ENCODE measurements at places on chromosomes 1 and 21. TPM values are rescaled to one million over a fixed set of nuclear protein-coding genes. Genes with fewer than 3 reads are reported as not detected.

- no peaks in the 10 kb centered on the region for H3K27me3 ChIP-seq
- H3K27ac ChIP-seq = no peak overlapping the region
- no peaks in the 10 kb centered on the region for H3K36me3 ChIP-seq
These were observed 38.3 kb upstream of the BCL10 start for GRCh38 chr1:85314726-85315125.

DNA sequence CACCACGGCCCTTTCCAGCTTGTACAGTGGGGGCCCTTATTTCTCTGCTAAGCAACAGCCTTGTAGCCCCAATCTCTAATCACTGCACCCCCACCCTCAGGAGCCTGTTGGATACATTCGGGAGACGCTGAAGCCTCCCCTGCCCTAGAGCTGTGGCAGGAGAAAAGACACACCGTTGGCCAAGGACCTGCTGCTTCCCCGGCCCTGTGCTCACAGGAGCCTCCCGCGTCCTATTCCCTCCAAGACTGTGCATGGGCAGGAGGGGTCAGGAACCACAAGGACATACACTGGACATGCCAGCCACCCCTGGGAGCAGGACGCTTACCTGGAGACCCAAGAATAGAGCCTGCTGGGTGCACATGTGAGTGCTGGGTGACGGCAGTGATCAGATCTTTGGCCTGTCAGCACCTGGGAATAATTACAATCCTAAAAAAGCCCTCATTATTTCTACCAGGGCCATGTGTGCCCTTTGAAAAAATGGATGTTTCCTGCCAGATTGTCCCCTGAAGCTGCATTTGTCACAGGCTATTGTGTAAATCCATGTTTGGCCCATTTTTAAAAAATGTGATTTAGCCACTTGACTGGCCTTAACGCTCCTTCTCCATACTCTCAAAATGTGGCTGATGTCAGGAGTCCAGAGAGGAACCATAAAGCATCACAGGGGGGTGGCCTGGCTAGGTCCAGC, 590.6 kb downstream of the MATN1 start:
- H3K27me3 ChIP-seq = no peaks in the 10 kb centered on the region
- H3K4me3 ChIP-seq = no peak overlapping the region
- H3K4me1 ChIP-seq = no peaks in the 10 kb centered on the region

- no peaks in the 10 kb centered on the region for H3K4me1 ChIP-seq
- H3K27ac ChIP-seq = no peak overlapping the region
- no peak overlapping the region for H3K4me3 ChIP-seq
- peaks cover 15% of the 10 kb centered on the region for H3K27me3 ChIP-seq
These were observed 13.6 kb downstream of the ACTL8 start for GRCh38 chr1:17768651-17769241.

DNA sequence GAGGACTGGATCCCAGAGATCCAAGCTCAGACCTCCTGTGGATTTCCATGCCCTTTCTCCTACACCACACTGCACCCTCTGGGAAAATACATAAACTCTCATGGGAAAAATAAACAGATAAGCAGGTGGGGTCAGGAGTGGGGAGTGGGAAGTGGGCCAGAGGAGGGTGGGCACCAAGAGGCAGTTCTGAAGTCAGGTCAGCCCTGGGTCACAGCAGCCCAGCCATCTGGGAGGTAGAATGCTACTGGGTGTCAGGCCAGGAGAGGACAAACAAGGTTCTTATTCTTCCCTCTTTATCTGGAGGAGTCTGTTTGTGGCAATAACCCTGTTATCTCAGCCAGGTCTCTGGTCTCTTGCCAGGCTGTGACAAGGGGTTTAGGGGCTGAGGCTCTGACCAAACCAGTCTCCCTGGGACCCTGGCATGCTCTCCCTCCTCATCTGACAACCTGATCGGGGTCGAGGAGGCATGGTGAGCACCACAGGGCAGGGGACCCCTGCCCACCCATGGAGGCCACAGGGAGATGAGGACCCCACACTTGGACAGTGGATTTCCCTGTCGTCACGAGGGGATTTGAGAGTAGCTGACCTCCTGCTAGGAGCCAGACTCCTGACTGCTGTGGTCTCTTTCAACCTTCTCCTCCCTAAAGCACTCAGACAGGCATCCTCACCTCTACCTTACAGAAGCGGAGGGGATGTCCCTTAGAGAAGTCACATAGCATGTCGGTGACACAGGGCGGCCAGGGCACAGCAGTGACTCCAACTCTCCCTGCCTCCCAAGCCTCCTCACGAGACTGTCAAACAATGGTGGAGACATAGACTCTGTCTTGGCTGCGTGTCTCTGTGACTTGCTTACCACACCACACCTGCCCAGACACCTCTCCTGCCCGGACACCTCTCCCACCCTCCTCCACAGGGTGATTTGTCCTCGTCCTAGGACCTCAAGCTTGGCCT, 51.3 kb upstream of the IFFO2 start:
- no peak overlapping the region for H3K27ac ChIP-seq
- H3K27me3 ChIP-seq = peaks cover 27% of the 10 kb centered on the region
- no peak for DNase-seq
- no peaks in the 10 kb centered on the region for H3K36me3 ChIP-seq
- no peak overlapping the region for H3K4me3 ChIP-seq

DNA sequence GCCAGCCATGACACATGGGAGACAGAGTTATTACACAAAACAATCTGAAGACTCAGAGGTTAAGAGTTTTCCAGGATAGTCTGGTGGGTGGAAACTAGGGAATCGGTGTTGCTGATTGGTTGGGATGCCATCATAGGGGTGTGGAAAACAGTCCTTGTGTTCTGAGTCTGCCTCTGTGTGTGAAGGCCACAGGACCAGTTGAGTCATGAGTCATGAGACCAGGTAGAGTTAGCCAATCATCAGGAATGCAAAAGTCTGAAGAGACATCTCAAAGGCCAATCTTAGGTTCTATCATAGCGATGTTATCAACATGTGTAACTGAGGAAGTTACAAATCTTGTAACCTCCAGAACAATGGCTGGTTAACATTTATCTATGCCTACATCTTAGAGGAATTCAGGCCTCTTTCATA, 49.7 kb upstream of the NEK7 start:
- no peaks in the 10 kb centered on the region for H3K4me1 ChIP-seq
- no peak overlapping the region for H3K27ac ChIP-seq
- no peaks in the 10 kb centered on the region for H3K36me3 ChIP-seq
- DNase-seq = no peak
- H3K27me3 ChIP-seq = no peaks in the 10 kb centered on the region

- H3K27me3 ChIP-seq = peaks cover 26% of the 10 kb centered on the region
- DNase-seq = no peak
- no peaks in the 10 kb centered on the region for H3K36me3 ChIP-seq
These were observed 52.4 kb upstream of the GJA5 start for GRCh38 chr1:147812799-147813198.

DNA sequence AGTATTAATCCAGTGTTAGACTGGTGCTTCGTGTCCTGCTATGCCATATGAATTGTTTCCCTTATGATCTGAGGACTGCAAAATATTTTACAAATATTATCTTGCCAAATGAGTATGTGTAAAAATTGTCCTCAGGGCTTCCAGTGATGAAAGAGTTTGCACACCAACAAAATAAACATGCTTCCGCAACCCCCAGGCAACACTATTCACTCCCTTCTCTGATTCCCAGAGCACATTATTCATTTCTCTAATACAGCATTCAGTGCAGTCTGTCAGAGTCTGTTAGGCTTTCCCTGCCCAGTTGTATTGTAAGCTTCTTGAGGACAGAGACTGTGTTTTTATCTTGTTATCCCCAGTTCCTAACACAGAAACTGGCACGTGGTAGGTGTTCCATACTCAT, 409.9 kb upstream of the C1orf87 start:
- H3K4me1 ChIP-seq = no peaks in the 10 kb centered on the region
- H3K36me3 ChIP-seq = no peaks in the 10 kb centered on the region
- no peaks in the 10 kb centered on the region for H3K27me3 ChIP-seq
- no peak overlapping the region for H3K4me3 ChIP-seq
- DNase-seq = no peak

DNA sequence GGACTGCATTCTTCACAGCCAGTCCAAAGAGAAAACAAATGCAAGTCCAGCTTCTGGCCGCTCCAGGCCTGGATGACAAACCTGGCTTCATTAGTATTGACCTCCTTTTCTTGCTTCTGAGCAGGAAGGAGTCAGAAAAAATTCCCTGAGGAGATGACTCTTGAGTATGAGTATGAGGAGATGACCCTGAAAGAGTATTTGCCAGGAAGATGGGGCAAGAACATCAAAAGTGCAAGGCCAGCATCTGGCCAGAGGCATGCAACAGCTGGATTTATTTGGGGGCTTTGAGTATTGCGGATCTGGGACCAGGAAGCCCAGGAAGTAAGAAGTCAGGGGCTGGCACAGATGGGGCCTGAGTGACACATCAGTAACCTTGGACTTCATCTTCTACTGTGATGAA, 113.9 kb downstream of the GLIS1 start:
- DNase-seq = no peak
- H3K27ac ChIP-seq = no peak overlapping the region
- H3K36me3 ChIP-seq = no peaks in the 10 kb centered on the region
- H3K27me3 ChIP-seq = peaks cover 3% of the 10 kb centered on the region
- H3K4me3 ChIP-seq = no peak overlapping the region

DNA sequence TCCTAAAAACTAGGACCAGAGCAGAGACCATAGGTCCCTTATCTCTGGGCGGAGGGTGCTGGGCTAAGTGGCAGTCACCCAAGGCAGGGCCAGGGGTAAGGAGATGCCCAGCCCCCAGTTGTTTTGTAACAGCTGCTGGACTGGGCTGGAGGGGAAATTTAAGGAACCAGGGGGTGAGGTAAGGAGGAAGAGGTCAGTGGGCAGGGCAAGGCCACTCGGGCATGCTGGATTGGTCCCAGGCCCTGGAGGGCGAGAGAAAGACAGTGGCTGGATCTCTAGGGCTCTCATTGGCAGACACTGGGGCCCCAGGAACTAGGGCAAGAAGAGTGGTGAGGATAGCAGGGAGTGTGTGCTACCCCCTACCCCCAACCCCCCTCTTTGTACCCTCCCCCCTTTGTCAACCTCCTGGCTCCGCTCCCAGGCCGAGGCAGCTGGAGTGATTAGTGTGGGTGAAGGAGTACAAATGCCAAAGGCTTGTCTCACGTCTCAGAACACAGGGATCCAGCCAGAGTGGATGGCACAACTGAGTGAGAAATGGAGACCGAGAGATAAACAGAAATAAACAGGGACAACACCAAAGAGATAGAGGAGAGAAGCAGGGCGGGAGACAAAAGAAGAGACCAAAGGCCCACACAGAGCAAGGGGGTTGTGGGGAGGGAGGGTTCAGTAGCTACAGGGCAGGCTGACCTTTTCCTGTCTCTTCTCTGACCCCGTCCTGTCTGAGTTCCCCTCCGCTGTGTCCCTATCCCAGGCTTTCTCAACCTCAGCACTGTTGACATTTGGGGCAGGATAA, 20.5 kb upstream of the THRAP3 start:
- H3K36me3 ChIP-seq = no peaks in the 10 kb centered on the region
- no peak for DNase-seq
- peaks cover 4% of the 10 kb centered on the region for H3K27me3 ChIP-seq
- H3K4me3 ChIP-seq = no peak overlapping the region

- H3K36me3 ChIP-seq = peaks cover 34% of the 10 kb centered on the region
- no peaks in the 10 kb centered on the region for H3K27me3 ChIP-seq
- DNase-seq = no peak
These were observed 82.9 kb downstream of the ITPKB start for GRCh38 chr1:226656201-226656600.

Gene GPR153
- 0.12 TPM for total RNA-seq

Gene CBS
- total RNA-seq = 22.3 TPM

Gene OR2L13
- total RNA-seq = not detected

Gene C1orf216
- total RNA-seq = 5.8 TPM

Gene SSX2IP
- 4.5 TPM for total RNA-seq

Gene SAMSN1
- 48.7 TPM for total RNA-seq

Gene IRF6
- total RNA-seq = 0.42 TPM

Gene C1QB
- not detected for total RNA-seq

Gene AK4
- 1.6 TPM for total RNA-seq
